ENCODE measurements at places on chromosomes 11 and 22.

- DNase-seq, result no peak
Measured at GRCh38 chr22:36323855-36324331, 63.9 kb downstream of the MYH9 start.

GRCh38 chr11:47587723-47588326 lies 1.3 kb downstream of the FAM180B start:
- DNase-seq, result no peak

DNA sequence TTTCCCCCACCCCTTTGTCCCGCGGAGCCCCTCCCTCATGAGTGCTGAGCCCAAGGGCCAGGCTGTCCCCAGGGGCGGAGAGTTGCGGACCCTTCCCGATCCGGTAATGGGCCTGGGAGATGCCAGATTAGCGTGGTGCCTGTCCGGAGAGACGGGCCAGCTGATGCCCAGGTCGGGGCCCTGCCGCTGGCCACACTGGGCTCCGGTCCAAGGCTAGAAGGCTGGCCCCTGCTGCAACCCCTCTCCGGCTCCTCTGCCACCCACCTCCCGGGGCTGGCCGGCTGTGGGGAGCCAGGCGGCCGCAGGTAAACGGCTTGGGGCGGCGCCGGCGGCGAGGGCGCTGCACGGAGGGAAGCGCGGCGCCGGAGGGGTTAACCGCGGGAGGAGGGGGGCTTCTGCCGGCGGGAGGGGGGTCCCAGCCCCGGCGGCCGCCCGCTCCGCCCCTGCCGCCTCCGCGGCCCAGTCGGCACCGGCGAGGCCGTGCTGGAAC lies at the start of gene KCNK4:
KCNK4 (plus strand) TSS at position 41 of the 490 bp plus-strand sequence. CDS start 1,717 bp downstream, outside the sequence.
- no peak for DNase-seq

DNA sequence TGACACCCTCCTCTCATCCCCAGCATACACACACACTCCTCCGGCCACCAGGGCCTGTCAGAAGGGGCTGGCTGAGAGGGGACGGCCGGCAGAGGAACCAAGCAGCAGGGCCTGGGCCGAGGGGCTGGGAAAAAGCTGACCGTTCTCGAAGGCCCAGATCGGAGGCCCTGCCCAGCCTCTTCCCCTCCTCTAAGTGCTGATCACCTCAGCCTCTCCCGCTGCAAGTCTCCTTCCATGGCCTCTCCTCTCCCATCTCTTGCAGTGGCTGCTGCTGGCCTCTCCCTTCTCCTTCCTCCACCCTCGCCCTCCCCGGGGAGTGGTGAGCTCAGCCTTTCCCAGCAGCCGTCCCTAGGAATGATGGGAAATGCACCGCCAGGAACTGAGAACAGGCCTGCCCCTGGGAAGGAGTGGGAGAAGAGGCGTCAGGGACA lies 39.6 kb downstream of the ARRB1 start:
- DNase-seq, result no peak

DNA sequence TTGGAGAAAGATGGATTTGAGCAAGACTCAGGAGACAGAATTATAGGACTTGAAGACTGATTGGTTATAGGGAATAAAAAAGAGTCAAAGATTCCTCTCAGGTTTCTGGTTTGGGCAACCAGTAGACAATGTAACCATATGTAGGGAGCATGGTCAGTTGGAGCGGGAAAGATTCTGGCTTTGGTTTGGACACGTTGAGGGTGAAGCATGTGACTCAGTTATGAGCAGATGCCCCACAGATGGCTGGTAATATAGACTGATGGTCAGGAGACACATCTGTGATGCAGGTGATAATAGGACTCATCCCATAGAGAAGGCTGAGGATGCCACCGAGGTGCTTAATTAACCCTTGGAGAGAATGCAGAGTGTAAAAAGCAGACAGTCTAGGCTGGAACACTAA lies 132.1 kb downstream of the CD44 start:
- DNase-seq, result no peak

GRCh38 chr11:7889985-7890384 lies 41.1 kb downstream of the OR10A6 start:
- no peak for DNase-seq

- DNase-seq, result no peak
Measured at GRCh38 chr11:74325649-74326645, 14.5 kb upstream of the P4HA3 start.

DNA sequence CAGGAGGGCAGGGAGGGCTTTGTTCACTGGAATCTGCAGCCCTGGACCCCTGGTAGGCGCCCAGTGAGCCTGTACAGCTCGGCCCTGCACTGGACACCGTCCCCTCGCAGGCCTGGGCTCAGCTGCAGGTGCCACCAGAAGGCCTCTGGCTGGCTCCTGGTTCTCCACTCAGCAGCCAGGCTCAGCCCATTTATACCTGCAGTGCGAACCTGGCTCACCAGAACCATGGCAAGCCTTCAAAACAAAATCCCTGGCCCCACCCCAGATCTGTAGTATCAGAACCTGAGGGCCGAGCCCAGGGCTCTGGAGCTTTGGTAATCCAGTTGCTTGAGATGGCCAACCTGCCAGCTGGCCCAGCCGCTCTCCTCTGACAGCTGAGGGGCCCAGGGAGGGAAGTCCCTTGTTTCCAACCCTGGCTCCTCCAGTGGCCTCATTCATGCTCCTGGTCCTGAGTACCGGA lies 870 bp upstream of the FREY1 start:
- no peak for DNase-seq

GRCh38 chr22:24937114-24937513 lies 9.4 kb downstream of the LHFPL7 start:
- no peak for DNase-seq

GRCh38 chr11:120808616-120809050 lies 215.3 kb upstream of the TBCEL start:
- DNase-seq, result no peak
